ENCODE measurements at places on chromosomes 2 and 18.

DNA sequence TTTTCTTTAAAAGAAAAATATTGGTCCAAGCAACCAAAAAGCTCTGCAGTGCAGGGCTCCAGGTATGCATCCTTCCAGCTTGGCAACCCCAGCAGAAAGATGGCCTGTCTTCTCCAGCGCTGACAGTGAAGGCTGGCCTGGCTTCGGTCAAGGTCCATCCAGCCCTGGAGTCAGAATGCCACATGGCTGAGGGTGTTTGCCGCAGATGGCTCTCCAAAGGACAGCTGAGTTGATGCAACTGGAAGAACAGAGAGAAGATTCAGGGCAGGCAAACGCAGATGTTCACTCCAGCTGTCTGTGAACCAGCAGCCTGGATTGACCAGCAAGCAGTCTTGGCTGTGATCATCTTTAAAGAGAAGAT lies 51.4 kb downstream of the MARCO start:
- DNase-seq: no peak

- no peak for DNase-seq
Observed at GRCh38 chr18:39350945-39351344, 1785.3 kb upstream of the CELF4 start.

GRCh38 chr2:152466980-152467676 lies 132.2 kb downstream of the FMNL2 start:
- no peak for DNase-seq

DNA sequence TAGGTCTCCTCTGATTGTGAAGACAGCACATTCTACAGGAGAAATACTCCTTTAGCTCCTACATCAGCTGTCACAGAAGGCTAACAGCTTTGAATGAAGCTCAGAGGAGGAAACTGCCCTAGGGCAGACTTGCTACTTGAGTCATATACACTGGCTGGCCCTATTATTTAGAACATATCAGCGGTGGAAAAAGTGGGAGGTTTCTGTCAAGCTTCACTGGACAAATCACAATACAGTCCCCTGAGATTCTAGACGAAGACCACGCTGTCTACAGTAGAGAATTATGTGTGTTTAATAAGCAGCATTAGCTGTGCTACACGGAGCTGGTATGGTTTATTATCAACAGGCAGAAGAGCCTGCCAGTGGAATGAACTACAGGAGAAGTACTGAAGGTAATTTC lies 230.9 kb upstream of the FSIP2 start:
- no peak for DNase-seq

DNA sequence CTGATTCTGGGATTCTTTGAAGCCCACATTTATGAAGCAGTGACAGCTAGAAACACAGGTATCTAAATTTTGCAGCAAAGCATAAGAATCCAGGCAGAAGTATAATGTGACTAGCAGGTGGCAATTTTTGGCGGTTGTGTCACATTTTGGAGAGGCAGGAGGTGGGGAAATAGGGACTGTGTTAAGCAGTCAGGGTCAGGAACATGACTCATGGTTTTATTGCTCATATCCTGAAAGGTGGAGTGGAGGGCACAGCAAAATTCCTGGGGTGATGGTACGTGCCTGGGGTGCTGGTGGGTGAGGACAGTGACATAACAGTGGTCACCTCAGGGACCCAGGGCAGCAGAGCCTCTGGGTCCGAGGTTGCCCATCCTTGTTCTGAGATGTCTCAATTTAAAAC lies 63.5 kb upstream of the TTN start:
- DNase-seq: no peak

DNA sequence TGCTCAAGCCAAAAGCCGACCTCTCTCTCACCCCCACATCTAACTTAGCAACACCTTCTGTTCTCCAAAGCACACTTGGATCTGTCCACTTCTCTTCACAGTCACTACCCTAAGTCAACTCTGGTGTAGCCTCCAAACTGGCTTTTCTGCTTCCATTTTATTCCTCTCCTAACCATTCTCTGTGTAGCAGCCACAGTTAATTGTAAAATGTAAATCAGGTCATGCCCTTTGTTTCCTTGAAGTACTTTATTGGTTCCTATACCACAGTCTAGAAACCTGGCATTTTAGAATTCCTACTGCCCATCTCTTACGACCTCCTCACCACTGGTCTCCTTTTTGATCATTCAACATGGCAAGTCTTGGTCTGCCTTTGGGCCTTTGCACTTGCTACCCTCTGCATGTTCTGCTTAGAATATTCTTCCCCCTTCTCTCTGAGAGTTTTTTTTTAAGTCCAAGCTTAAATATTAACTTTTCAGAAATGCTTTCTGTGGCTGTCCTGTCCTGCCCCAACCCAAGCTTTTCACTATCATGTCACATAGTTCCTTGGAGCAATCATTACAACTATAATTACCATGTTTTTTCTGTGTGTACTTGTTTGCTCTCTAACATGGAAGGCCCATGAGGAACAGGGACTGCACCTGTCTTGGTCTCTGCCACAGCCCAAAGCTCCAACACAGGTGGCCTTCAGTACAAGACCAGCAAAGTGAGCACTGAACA lies 42.9 kb downstream of the PLA2R1 start:
- DNase-seq: no peak

- no peak for DNase-seq
Observed at GRCh38 chr2:145110668-145111356, 590.9 kb upstream of the ZEB2 start.
